ENCODE measurements at places on chromosomes 2 and 18.

- no peak for DNase-seq
Measured at GRCh38 chr2:70842401-70842800, 6.8 kb upstream of the CD207 start.

DNA sequence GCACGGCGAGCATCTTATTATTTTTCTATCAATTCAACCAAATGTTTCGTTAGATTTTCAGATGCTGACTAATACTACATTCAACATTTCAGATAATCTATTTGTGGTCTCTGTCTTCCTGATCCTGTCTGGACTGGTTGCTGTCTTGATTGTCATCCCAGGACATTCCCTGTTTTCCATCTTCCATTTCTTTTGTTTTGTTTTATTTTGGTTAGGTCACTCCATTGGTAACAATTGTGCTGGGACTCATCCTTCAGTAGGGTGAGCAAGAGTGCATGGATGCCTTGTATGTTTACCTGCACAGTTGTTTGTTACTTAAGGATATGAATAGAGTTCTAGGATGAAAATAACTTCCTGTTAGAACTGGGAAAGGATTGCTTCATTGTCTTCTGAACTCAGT lies 55.9 kb upstream of the ACYP2 start:
- DNase-seq: no peak

DNA sequence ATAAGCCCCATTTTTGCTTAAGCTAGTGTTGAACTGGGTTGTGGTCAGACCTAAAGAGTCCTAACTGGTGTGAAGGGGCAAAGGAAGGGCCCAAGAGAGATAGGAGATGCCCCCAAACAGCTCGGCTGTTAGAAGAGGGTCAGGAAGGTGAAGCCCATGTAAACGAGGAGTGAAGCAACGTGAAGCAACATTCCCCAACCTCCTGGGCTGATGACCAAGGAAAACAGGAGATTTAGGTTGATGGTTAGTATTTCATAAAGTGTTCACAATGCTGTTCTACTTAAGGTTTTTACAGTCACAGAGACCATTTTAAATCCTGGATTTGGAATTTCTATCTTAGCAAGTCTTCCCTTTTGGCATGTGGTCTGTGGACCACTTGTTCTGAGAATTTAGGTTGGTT lies 144.0 kb upstream of the SERPINE2 start:
- DNase-seq: no peak

- no peak for DNase-seq
Measured at GRCh38 chr2:144227427-144228105, 292.4 kb downstream of the ZEB2 start.

GRCh38 chr2:75484840-75485239 lies 75.9 kb downstream of the EVA1A start:
- no peak for DNase-seq

DNA sequence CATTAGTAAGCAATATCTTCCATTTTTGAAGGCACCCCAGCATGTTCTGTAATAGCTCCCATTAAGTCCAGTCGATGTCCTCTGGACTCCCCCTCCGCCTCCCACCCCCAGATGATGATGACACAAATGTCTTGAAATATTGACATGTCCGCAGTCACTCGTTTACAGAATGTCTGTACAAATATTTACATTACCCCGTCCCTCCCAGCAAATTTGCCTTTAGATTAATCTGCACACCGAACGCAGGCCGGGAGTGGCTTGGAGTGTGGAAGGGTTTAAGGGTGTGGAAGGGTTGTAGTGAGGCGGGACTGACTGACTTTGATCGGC lies 853 bp upstream of the OSBPL6 start:
- no peak for DNase-seq

- no peak for DNase-seq
Measured at GRCh38 chr2:215882689-215883088, 130.7 kb downstream of the MREG start.

DNA sequence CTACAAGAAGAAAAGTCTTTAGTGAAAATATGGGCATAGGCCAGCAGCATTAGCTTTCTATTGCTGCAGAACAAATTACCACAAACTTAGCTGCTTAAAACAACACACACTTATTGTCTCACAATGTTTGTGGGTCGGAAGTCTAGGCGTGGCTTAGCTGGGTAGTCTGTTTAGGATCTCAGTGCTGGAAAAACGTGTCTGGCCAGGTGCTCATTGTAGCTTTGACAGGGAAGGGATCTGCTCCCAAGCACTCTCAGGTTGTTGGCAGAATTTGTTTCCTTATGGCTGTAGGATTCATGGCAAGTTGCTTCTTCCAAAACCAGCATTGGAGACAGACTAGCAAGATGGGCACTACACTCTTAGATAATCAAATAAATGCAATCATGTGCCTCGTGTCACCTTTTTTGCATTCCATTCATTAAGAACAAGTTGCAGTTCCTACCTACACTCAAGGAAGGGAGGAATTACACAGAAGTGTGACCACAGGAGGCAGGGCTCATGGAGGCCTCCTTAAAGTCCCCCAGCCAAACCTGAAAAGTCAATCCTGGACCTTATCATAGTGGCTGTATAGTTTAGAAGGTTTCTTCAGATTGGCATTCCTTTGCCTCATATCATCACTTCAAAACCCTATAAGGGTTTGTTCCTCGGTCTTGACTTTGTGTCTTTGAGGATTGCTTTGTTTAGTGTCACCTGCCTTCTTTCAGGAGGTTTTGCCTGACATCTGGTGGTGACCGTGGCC lies 17.3 kb downstream of the MRPL30 start:
- DNase-seq: no peak

GRCh38 chr18:38940475-38940862 lies 1374.9 kb upstream of the CELF4 start:
- no peak for DNase-seq

DNA sequence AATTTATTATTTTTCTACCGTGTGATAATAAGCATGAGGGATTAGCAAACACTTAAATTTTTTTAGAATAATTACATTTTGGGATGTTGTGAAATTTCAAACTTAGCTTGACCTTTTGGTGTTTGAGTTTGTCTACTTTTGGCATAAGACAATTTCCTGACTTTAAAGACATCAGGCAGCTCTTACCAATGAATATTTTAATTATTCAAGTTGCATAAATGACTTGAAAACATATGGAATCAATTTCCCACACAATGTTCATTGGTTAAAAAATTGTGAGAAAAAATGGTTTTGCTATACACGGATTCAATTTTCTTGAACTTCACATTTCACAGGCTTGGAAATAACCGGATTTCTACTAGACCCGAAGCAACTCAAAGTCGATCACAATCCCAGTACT lies 243.4 kb downstream of the IKZF2 start:
- DNase-seq: no peak

DNA sequence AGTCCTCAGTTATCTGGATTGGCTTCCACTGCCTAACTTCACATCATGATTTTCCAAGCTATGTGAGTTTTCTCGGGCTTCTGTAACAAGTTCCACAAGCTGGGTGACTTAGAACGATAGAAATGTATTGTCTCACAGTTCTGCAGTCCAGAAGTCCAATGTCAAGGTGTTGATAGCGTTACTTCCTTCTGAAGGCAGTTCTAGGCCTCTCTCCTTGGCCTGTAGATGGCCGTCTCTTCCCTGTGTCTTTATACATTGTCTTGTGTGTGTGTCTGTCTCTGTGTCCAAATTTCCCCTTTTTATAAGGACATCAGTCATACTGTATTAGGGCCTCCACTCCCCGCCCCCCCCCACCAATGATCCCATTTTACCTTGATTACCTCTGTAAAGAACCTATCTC lies 7.5 kb downstream of the LTBP1 start:
- DNase-seq: no peak

DNA sequence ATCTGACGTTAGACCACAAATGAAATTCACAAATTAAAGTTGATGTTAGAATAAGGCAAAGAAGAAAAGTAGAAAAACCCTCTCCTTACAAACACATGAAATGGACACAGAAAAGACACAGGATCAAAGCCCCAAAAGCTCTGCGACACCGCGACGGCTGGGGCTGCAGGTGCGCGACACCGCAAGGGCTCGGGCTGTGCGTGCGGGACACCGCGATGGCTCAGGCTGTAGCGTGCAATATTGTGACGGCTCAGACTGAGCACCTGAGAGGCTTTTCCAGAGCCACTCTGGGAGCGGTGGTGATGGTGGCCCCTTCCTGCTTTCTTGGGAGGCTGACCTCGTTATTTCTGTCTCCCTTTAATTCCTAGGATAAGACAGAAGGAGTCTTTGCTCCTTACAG lies 256.9 kb downstream of the TWIST2 start:
- no peak for DNase-seq

GRCh38 chr2:19072161-19072560 lies 286.3 kb downstream of the OSR1 start:
- no peak for DNase-seq

GRCh38 chr18:10715791-10716190 lies 190.0 kb downstream of the NAPG start:
- no peak for DNase-seq

DNA sequence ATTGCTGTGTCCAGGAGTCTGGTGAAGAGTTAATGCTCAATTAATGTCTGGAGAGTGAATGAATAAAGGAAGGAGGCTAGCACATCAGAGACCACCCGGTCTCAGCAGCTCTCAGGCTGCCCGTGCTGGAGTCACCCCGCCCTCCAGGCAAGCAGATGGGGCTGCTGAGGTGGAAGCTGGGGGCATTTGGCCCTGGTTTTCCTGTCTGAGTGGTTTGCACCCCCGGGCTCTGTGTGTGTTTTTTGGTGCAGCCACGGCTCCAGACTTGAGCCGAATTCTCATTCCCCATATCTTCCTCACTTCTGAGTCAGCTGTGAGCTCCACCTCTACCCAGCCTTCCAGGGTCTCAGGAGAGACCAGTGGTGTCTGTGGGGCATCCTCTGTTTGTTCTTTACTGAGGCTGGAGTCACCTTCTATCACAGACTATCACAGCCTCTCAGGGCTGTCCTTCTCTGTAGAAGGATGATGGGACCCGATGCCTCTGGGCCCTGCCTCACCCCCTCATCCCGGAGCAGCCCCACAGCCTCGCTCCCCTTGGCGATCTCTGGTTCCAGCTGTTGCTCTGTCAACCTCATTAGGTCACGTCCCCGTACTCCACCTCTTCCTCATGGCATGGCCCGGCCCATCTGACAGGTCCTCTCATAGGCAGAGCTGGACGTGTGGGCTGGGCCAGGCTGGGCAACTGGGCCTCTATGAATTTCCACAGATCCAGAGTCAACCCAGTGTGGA lies 60.8 kb downstream of the HS1BP3 start:
- no peak for DNase-seq

- no peak for DNase-seq
Measured at GRCh38 chr18:79774111-79774510, 23.6 kb upstream of the KCNG2 start.

- DNase-seq: no peak
Measured at GRCh38 chr2:7621018-7621814, 704.0 kb downstream of the RNF144A start.

- DNase-seq: no peak
Measured at GRCh38 chr2:14189929-14190328, 442.6 kb upstream of the LRATD1 start.

DNA sequence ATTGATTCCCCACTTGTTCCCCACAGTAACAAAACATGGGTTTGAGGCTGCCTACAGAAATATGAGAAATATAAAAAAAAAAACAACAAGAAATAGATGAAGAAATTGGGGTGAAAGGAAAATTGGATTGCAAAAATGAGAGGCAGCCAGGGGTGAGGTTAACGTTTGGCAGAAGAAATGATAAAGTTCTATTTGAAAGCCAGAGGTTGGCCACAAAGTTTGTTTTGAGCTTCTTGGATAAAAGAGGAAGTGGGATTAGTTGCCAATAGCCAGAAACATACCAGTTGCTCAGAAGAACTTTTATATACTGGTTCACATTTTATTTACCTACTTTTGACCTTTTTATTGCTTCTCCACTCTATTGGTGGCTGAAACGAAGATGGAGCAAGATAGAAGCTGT lies 67.5 kb downstream of the FASTKD2 start:
- no peak for DNase-seq

DNA sequence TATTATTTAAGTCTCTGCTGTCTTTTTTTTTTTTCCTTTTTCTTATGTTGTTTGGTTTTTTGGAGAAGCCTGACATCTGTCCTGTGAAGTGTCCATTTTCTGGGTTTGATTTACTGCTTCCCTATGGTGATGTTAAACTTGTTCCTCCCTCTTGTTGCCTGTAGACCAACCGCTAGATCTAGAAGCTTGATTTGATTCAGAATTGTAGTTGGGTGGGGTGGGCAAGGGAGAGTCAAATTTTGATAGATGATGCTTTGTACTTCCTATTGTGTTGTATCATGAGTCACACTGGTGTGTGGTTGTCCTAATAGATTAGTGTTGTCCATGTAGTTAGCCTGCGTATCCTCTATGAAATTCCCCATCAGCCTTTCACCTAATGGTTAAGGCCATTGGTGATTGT lies 35.4 kb downstream of the CAB39 start:
- no peak for DNase-seq

DNA sequence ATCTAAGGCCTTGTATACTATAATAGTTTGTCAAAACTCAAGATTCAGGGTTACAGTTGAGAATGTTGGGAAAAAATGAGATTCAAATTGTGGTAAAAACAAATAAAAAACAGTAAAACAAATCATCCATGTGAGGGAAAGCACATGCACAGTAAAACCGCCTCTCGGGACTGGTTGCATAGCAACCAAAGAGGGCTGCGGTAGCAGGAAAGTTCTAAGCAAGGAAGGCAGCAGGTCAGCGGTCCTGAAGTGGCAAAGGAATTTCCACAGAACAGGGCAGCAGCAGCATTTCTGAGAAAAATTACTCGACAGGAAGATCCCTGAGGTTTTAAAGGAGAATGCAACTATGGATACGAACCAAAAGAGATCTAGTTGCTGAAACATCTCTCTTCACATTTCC lies 93.7 kb downstream of the DYNAP start:
- no peak for DNase-seq

DNA sequence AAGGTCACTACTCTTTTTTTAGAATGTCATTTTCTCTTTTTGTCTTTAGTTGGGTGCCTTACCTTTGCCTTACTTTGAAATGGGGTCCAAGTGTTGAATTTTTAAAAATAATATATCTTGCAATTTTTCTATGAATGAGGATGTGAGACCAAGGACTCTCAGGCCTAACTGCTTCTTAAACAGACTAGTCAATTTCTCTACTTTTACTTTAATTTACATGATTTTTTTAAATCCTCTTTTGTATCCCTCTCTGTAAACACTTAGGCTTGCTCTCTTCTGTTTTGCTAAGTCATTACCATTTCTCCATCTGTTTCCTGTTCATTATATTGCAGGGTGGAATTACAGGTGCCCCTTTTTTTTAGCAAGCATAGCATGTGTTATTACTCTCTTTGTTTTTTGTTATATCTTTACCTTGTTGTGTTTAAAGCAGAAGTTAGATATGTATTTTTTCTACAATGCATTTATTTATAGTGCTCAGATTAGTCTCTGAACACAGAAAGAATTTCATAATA lies 261.8 kb downstream of the SPAG16 start:
- no peak for DNase-seq

All from activated CD4-positive, alpha-beta memory T cell treated with anti-CD3 and anti-CD28 coated beads, Interleukin-2, amount 10 ng/mL, durations not matched to agents 7 days and 5 days (primary cell).